A549 treated with GW870086 at 1 μM for 4 hours (cell line): ENCODE measurements at places on chromosomes 4 and X. TPM values are rescaled to one million over a fixed set of nuclear protein-coding genes. Genes with fewer than 3 reads are reported as not detected.

Gene ZNF185
- 6.9 to 9.3 TPM (median 8.6 TPM) in 5 replicates for total RNA-seq

Gene AVPR2
- not detected in 5 replicates for total RNA-seq

Gene SMR3B
- total RNA-seq, result not detected in 5 replicates

Gene CCNA2
- total RNA-seq, result 35.5 to 49.8 TPM (median 43.8 TPM) in 5 replicates

Gene IL1RAPL1
- not detected in 5 replicates for total RNA-seq

Gene RS1
- not detected in 5 replicates for total RNA-seq

Gene NWD2
- total RNA-seq, result not detected in 5 replicates

Gene ARX
- 0.39 to 0.93 TPM (median 0.60 TPM) in 5 replicates for total RNA-seq

Gene SLC39A8
- total RNA-seq, result 8.9 to 11.8 TPM (median 10.4 TPM) in 5 replicates

Gene BEX3
- 230 to 272 TPM (median 244 TPM) in 5 replicates for total RNA-seq

Gene MAGEC1
- 0.06 to 0.09 TPM in 2 of 5 replicates, not detected in the others for total RNA-seq

Gene SLC6A14
- 0.03 TPM in 1 of 5 replicates, not detected in the others for total RNA-seq

Gene RNF150
- 0.13 to 0.42 TPM (median 0.30 TPM) in 5 replicates for total RNA-seq

Gene SUPT20HL2
- total RNA-seq, result not detected in 5 replicates

Gene HTR2C
- total RNA-seq, result not detected in 5 replicates

Gene DGKQ
- 4.6 to 8.5 TPM (median 7.6 TPM) in 5 replicates for total RNA-seq

Gene TMEM185A
- 26.7 to 32.9 TPM (median 29.0 TPM) in 5 replicates for total RNA-seq

Gene AFM
- not detected in 5 replicates for total RNA-seq

Gene SOD3
- total RNA-seq, result not detected in 5 replicates

Gene NUDT11
- total RNA-seq, result 2.6 to 3.0 TPM (median 2.8 TPM) in 5 replicates

Gene GJB1
- 0.12 to 0.13 TPM in 2 of 5 replicates, not detected in the others for total RNA-seq

Gene STAG2
- total RNA-seq, result 20.4 to 38.9 TPM (median 34.3 TPM) in 5 replicates

Gene SNCA
- 0.15 to 0.40 TPM (median 0.16 TPM) in 3 of 5 replicates, not detected in the others for total RNA-seq

Gene EPGN
- total RNA-seq, result not detected in 5 replicates

Gene BEX2
- 7.0 to 13.7 TPM (median 10.2 TPM) in 5 replicates for total RNA-seq

Gene STK32B
- 14.6 to 16.8 TPM (median 15.9 TPM) in 5 replicates for total RNA-seq

Gene UGT2B10
- 0.09 TPM in 1 of 5 replicates, not detected in the others for total RNA-seq

Gene C4orf51
- total RNA-seq, result not detected in 5 replicates
